Pancreas (tissue), 10 donors: ENCODE measurements at places on chromosomes 3 and 15. TPM values are rescaled to one million over a fixed set of nuclear protein-coding genes. Genes with fewer than 3 reads are reported as not detected.

The CFAP44 gene
- polyA plus RNA-seq = 9.7 TPM

The LEKR1 gene
- 1.1 TPM for polyA plus RNA-seq

The SLC9A9 gene
- 0.57 TPM for polyA plus RNA-seq

The BFSP2 gene
- not detected for polyA plus RNA-seq

The CHRM5 gene
- polyA plus RNA-seq = not detected
